CD4-positive, CD25-positive, alpha-beta regulatory T cell (primary cell): ENCODE measurements at places on chromosomes 16 and 17.

DNA sequence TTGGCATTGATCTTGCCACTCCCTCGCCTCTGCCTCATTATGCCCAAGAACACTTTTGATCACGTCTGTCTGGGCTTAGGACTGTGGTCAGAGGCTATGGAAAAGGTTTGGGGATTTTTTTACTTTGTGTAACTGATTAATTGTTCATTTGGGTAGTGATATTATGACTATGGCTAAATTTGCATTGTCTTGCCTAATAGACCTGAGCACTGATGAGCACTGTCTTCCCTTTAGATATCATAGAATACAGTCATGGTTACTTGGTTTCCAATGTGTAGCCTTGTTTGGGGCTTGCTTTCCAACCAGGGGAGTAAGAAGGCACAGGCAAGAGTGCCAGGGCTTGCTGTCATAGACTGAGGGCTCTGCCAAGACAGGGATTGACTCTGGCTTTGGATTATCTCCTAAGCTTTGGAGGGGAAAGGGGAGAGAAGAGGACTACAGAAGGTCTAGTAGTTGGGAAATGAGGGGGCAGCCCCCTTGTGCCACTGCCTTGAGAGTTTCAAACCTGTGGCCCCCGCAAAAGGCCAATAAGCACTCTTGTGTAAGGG is 13.7 kb downstream of the LIMD2 start:
- DNase-seq, result no peak

DNA sequence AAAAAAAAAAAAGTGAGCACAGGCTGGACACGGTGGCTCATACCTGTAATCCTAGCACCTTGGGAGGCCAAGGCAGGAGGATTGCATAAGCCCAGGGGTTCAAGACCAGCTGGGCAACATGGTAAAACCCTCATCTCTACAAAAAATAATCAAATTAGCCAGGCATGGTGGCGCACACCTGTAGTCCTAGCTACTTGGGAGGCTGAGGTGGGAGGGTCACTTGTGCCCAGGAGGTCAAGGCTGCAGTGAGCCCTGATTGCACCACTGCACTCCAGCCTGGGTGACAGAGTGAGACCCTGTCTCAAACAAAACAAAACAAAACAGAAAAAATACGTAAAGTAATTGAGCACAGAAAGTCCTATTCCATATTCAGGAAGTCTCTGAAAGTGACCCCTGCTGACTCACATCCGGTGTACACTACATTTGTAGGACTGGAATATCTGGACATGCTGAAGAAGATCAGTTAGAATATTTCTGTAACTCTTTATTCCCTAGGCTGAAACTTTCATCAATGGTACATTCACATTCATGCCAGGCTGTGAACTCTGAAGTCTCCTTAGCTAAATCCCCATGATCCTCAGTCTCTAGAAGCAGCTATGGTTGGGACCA is 66.0 kb upstream of the HAS3 start:
- no peak for DNase-seq

- DNase-seq, result no peak
Measured at GRCh38 chr16:73610605-73611156, 562.8 kb upstream of the ZFHX3 start.

GRCh38 chr17:57553991-57554825 is 190.9 kb downstream of the CCDC182 start:
- DNase-seq, result no peak

DNA sequence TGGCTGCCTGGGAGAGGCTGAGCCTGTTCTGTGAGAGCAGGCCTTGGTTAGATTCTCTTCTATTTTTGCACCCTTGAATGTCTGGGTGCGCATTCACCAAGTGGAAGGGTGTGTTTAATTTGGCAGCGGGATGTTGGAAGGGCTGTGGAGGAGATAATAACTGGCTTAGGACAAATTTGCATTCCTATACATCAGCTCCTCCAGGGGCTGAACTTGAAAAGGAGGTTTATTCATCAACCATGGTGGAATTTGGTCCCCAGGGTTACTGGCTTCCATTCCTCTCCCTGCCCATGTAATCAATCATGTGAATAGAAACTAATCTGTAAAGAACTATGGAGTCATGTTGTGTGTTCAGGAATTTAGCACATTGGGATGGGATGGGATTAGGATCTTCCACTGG is 100.2 kb upstream of the FOXF1 start:
- DNase-seq, result no peak

DNA sequence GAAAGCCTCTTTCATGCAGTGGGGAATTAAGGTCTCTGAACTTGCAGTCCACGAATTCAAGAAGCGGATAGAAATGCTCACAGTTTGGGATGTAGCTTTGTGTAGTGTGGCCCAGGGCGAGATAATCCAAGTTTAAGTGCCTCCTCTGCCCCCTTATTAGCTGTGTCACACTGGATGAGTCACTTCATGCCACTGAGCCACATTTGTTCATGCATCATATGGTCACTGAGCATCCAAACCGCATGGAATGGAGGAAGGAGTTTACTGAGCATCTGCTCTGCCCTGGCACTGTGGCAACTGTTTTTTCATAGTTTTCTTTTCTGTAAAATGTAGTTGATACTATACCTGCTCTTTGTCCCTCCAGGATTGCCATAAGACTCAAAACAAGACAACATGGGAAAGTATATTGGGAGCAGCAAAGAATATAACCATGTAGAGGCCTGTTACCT is 15.1 kb upstream of the DHX8 start:
- DNase-seq, result no peak

DNA sequence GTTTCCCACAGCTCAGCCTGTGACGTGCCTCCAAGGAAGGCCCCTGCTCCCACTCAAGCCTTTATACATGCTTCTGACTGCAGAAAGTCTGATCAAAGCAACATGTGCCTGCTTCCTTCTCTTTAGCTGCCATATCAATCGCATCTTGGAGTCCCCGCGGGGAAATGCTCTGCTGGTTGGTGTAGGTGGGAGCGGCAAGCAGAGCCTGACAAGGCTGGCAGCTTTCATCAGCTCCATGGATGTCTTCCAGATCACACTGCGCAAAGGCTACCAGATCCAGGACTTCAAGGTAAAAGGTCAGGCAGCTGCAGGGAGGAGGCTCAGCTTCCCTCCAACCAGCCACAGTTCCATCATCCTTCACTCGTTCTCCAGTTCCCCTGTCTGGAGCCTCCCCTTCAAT is 189.7 kb downstream of the ZNF18 start:
- no peak for DNase-seq

DNA sequence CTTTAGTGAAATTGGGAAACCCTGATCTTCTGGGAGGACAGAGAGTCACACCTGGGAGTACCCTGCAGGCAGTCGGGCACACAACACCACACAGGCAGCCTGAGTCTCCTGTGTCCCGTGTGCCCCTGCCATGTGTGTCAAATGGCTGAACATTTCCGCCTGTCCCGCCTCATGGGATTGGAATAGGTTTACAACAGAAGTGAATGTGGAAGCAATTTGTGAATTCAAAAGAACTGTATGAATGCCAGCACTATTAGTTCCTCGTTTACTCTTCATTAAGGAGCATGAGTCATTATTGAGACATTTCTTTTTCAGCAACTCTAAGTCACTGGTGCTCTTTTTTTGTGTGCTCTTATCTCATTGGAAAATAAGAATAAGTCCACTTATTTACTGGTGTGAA is 226.5 kb downstream of the PMP22 start:
- no peak for DNase-seq

DNA sequence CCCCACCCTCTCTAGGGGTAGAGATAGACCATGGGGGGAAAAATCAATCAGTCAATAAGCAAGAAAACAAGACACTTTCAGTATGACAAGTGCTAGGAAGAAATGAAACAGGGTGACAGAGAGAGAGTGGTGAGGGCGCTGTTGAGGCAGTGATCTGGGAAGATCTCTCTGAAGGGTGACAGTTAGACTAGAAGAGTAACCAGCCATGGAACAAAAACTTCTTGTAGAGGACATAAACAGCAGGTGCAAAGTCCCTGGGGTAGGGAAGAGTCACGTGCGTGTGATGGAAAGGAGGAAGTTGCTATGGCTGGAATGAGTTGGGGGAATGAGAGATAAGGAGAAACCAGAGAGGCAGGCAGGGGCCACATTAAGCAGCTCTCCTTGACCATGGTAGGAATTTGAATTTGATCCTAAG is 16.8 kb upstream of the EMP2 start:
- DNase-seq, result no peak

DNA sequence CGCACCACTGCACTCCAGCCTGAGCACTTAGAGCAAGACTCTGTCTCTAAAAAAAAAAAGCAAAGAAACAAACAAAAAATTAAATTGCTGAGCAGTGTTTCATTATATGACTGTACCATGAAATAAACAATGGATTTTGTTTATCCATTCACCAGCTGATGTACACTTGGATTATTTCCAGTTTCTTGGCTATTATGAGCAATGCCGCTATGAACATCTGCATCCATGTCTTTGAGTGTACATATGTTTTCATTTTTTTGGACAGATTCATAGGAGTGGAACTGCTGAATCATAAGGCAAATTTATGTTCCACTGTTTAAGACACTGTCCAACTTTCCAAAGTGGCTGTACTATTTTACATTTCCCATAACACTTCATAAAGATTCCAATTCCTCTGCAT is 8.0 kb downstream of the RNF157 start:
- no peak for DNase-seq

DNA sequence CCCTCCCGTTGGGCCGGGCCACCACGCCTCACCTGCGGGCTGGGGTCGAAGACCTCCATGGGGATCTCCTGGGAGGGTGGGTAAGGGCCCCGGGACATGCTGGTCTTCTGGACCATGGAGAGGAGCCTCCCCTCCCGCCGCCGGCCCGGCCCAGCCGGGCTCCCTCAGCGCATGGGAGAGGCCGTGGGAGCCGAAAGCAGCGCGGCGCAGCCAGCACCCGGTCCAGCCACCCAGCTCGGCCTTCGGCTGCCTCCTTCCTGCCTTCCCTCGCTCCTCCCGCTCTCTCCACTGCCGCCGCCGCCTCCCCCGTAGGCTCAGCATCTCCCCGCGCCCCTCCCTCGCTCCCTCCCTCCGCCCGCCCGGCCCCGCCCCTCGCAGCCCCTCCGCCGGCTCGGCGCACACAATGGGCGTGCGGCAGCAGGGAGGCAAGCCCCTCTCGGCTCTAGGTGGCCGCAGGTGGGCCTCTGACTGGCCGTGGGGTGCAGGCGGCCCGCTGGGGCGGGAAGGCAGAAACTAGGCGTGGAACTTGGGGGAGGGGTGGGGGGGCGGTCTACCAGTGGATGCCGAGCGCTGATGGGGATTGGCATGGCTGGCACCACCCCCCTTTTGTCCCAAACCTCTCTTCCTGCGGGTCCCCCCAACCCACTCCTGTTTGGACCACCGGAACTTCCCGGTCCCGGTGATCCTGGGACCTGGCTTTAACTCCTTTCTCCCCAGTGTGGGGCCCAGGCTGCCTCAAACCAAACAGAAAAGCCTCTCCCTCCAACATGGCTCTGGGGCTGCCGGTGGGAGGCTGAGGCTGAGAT is at the start of gene CACNB1:
Gene CACNB1, minus strand, starts transcription at position 290 of the 806 bp plus-strand sequence. Its CDS starts 174 bp downstream, at position 116.
- peak; percentile 72 for DNase-seq

- no peak for DNase-seq
Measured at GRCh38 chr17:29156781-29157180, 23.4 kb downstream of the MYO18A start.

- DNase-seq, result no peak
Measured at GRCh38 chr17:19610311-19610710, 38.2 kb upstream of the ALDH3A2 start.

- DNase-seq, result no peak
Measured at GRCh38 chr16:11034481-11034931, 90.1 kb downstream of the CLEC16A start.

DNA sequence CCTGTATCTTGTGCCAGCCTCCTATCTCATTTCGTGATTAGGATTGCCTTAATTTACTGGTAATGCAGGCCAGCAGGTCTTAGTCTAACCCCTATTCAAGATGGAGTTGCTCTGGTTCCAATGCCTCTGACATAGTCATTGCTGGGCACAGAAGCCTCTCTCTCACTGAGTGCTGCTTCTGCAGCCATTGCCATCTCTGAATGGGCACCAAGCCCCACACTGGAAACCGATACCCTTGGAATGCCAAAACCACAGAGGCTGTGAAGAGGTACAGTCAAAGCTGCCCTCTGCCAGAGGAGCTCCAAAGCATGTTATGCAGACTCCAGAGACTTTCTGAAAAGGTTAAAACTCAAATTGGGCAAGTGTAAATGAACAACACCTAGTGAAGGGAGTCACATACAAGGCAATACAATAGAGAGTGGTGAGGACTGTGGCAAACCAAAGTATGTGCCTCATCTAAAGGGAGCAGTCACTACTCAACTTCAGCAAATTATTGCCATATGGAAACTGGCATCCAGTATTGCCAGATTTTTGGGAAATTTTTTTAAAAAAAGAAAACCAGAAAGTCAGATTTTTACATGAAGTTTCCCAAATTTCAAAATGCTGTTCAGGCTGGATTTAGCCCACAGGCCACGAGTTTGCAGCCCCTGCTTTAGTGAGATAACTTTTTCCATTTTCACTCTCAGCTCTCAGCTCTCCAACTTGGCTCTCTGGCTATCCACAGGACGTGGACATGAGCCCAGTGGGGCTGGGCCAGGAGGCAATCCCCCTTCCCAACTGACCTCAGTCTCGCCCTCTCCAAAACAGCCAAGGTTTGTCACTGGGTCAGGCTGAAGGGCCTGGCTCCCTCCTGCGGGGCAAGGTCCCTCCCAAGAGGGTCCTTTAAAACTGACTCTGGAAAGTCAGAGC is 2.1 kb upstream of the MMP2 start:
- no peak for DNase-seq

DNA sequence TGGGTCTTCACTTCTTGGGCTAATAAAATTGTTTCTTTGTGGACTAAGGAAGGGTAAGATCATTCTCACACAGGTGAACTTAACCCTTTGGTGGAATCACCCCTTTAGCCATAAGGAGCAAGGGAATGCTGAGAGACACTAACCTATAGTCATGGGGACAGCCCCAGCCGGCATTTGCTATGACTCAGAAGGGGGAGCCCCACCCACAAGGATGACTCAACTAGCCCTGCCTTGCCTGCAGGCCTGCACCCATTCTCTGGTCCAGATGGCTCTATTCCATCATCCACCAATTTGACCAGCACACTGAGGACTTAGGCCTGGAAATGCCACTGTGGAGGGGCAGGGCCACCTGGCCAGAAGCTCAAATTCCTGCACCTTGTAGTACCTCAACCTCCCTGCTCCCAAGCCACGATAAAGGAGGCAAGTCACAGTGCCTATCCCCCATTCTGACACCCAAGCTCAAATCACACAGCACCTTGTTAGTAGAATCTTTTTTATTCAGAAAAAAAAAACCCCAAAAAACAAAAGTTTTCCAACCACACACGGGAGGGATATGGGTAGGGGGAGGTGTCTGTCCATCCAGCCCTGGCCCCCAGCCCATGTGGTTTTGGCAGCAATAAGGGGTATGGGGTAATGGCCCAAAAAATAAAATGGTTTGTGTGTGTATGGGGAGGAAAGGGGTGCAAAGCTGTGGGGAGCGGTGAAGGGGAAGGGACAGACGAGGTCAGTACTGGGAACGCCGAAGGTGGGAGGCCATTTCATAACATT is 3.0 kb downstream of the PFN1 start:
- DNase-seq, result peak; percentile 68

GRCh38 chr17:45406107-45406506 is 26.6 kb downstream of the ARHGAP27 start:
- no peak for DNase-seq

GRCh38 chr17:63390090-63390489 is 56.0 kb downstream of the CYB561 start:
- no peak for DNase-seq

- no peak for DNase-seq
Measured at GRCh38 chr16:66507731-66508239, 42.1 kb downstream of the TK2 start.

- DNase-seq, result no peak
Measured at GRCh38 chr17:27360507-27360906, 66.6 kb downstream of the WSB1 start.

- peak; percentile 94 for DNase-seq
Measured at GRCh38 chr16:79278506-79278905, 322.0 kb downstream of the MAF start.
